Psoas muscle (tissue), 8 donors: ENCODE measurements at places on chromosomes 6 and 20. TPM values are rescaled to one million over a fixed set of nuclear protein-coding genes. Genes with fewer than 3 reads are reported as not detected.

- no peak overlapping the region for H3K4me3 ChIP-seq
- H3K36me3 ChIP-seq = peaks cover 98% of the 10 kb centered on the region
- DNase-seq = peak; percentile 62
- no peaks in the 10 kb centered on the region for H3K27me3 ChIP-seq
- H3K27ac ChIP-seq = no peak overlapping the region
Observed at GRCh38 chr20:57374931-57375651, 16.1 kb upstream of the RBM38 start.

- H3K4me1 ChIP-seq = no peaks in the 10 kb centered on the region
- DNase-seq = no peak
- H3K27ac ChIP-seq = peak overlapping the region; percentile 56
- H3K27me3 ChIP-seq = no peaks in the 10 kb centered on the region
- H3K36me3 ChIP-seq = no peaks in the 10 kb centered on the region
Observed at GRCh38 chr20:42484790-42485375, 704.8 kb downstream of the PTPRT start.

- H3K4me3 ChIP-seq = no peak overlapping the region
- H3K4me1 ChIP-seq = peaks cover 3% of the 10 kb centered on the region
- no peak for DNase-seq
- no peaks in the 10 kb centered on the region for H3K36me3 ChIP-seq
- H3K27ac ChIP-seq = no peak overlapping the region
- no peaks in the 10 kb centered on the region for H3K27me3 ChIP-seq
Observed at GRCh38 chr20:4230651-4231050, 215.3 kb upstream of the RNF24 start.

The DACT2 gene
- total RNA-seq = not detected

DNA sequence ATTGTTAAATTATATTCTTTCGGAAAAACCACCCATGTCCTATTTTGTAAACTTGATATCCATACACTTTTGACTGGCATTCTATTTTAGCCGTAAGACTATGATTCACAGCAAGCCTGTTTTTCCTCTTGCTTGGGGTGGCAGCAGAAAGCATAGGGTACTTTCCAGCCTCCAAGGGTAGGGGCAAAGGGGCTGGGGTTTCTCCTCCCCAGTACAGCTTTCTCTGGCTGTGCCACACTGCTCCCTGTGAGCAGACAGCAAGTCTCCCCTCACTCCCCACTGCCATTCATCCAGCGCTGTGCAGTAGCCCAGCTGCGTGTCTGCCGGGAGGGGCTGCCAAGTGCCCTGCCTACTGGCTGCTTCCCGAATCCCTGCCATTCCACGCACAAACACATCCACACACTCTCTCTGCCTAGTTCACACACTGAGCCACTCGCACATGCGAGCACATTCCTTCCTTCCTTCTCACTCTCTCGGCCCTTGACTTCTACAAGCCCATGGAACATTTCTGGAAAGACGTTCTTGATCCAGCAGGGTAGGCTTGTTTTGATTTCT lies 2.1 kb upstream of the ESR1 start:
- no peaks in the 10 kb centered on the region for H3K27me3 ChIP-seq
- H3K4me1 ChIP-seq = peaks cover 14% of the 10 kb centered on the region
- DNase-seq = peak; percentile 78
- H3K27ac ChIP-seq = peak overlapping the region; percentile 90
- H3K4me3 ChIP-seq = peak overlapping the region; percentile 79
- H3K36me3 ChIP-seq = no peaks in the 10 kb centered on the region

The RCAN2 gene
- total RNA-seq = 69.5 TPM

DNA sequence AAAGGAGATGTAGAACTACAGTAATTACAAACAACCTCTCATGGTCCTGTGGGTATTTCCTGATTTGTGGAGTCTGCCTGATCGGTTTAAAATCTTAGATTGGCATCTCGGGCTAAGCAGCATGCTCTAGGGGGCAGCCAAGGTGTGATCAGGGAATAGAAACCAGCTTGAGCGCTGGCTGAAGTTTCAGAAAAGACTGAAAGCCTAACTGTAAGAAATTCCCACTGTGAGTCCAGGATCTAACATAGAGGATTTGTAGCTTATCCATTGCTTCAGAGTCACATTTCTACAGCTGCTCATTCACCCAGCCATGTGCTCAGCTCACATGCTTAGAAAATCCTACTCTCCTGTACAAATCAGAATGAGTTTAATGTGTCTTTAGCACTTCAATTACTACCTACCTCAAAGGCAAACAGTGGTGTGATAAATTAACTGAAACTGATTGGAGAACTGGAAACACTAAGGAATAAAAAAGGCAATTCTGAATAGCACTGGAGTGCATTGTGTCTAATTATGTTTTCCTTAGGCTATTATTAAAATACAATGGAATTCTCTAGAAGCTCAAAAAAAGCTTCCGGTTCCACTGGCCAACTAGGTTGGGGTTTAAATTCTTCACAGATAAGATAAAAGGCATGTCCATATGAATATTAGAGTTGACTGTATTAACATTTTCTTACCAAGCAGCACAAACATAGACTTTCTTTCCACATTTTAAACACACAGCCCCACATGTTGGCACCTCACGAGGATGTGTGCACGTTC lies 73.8 kb upstream of the MPC1 start:
- peaks cover 14% of the 10 kb centered on the region for H3K36me3 ChIP-seq
- H3K27me3 ChIP-seq = no peaks in the 10 kb centered on the region
- DNase-seq = no peak

The ACTL10 gene
- 0.42 TPM for total RNA-seq

GRCh38 chr6:98044791-98045470 lies 761.9 kb upstream of the MMS22L start:
- no peak overlapping the region for H3K27ac ChIP-seq
- H3K27me3 ChIP-seq = no peaks in the 10 kb centered on the region
- no peaks in the 10 kb centered on the region for H3K36me3 ChIP-seq

DNA sequence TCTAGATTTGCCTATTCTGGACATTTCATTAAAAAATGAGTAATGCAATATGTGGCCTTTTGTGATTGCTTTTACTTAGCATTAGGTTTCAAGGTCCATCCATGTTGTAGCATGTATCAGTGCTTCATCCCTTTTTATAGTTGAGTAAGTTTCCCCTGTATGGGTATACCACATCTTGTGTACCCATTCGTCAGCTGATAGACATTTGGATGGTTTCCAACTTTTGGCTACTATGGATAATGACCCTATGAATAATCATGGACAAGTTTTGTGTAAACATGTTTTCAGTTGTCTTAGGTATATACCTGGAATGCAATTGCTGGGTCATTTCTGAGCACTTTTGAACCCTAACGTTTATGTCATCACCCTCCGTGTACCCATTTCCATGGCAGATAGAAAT lies 15.4 kb downstream of the METTL24 start:
- H3K4me3 ChIP-seq = no peak overlapping the region
- no peak for DNase-seq
- H3K27me3 ChIP-seq = no peaks in the 10 kb centered on the region
- no peak overlapping the region for H3K27ac ChIP-seq

The FUT9 gene
- total RNA-seq = not detected

DNA sequence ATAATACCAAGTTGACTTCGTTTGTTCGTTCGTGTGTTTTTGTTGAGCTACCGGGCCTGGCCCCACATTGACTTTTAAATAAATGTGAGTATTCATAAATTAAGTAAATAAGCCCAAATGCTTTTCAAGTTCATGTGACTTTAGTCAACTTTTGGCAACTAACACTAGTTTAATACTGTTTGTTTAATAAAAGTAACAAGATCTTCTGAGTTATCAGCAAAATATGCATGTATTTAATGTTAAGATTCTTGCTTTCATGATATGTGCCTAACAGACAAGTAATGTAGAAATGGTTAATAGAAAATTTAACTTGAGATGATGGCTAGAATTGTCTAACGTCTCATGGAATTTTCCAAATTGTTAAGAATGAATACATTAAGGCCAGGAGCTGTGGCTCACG lies 38.7 kb upstream of the ECI2 start:
- H3K27ac ChIP-seq = no peak overlapping the region
- H3K36me3 ChIP-seq = no peaks in the 10 kb centered on the region
- H3K27me3 ChIP-seq = no peaks in the 10 kb centered on the region
- no peak overlapping the region for H3K4me3 ChIP-seq
- DNase-seq = no peak
- no peaks in the 10 kb centered on the region for H3K4me1 ChIP-seq

DNA sequence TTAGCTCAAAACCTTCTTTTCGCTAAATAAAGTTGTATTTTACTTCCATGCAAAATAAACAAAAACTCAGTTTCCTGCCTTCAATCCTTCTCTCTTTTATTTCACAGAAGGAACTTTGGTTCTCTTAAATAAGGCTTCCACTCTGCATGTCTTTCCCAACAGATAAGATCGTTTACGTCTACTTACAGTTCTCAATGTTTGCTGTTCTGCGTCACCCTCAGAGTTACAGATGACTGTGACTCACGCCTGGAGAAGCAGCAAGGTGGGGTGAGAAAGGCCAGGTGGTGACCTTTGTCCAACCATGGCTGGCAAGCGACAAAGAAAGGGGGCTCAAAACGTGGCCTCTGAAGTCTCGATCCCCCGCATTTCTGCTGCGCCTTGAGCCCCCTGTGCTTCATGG lies 51.4 kb upstream of the RPS6KA2 start:
- H3K27ac ChIP-seq = no peak overlapping the region
- no peaks in the 10 kb centered on the region for H3K36me3 ChIP-seq
- H3K27me3 ChIP-seq = no peaks in the 10 kb centered on the region
- peaks cover 8% of the 10 kb centered on the region for H3K4me1 ChIP-seq
- H3K4me3 ChIP-seq = no peak overlapping the region

The FAM184A gene
- total RNA-seq = 0.47 TPM

The TBC1D32 gene
- total RNA-seq = 0.34 TPM

The SLC17A4 gene
- not detected for total RNA-seq

DNA sequence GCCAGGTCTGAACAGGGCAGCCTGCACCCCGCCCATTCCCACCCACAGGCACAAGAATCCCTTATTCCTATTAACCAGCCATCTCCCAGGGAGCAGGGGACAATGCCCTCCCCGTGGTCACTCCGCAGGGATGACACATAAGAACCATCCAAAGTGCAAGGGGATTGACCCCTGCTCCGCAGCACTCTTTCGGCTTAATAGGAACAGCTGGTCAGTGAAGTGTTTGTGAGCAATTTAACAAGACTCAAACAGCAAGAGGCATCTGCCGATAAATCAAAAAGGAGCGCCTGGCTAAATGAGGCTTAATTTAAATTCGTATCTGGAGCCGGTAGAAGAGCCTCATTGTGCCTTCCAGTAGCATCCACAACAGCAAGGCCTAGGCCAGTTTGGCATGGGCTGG lies 389.4 kb downstream of the RNGTT start:
- no peak overlapping the region for H3K4me3 ChIP-seq
- H3K4me1 ChIP-seq = no peaks in the 10 kb centered on the region
- no peaks in the 10 kb centered on the region for H3K27me3 ChIP-seq
- H3K36me3 ChIP-seq = no peaks in the 10 kb centered on the region
- H3K27ac ChIP-seq = no peak overlapping the region
- DNase-seq = no peak

GRCh38 chr6:32713241-32713640 lies 27.9 kb upstream of the HLA-DQA2 start:
- no peaks in the 10 kb centered on the region for H3K36me3 ChIP-seq
- no peak overlapping the region for H3K27ac ChIP-seq
- no peak for DNase-seq
- H3K4me1 ChIP-seq = no peaks in the 10 kb centered on the region
- no peaks in the 10 kb centered on the region for H3K27me3 ChIP-seq

DNA sequence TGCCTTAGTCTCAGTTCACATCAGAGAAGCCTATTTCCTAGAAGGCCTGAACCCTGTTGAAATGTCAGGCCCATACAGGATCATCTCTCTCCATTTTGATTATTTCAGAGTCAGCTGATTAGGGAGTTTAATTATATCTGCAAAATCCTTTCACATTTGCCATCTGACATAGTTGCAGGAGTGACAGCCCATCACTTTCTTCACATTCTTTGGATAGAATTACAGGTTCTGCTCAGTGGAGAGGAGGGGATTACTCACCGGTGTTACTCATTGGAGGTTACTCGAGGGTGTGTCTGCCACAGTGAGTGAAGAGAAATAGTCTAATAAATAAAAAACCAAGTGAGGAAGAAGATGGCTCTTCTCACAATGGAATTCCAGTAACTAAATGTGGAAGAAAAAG lies 216.8 kb downstream of the TMEM242 start:
- H3K4me3 ChIP-seq = no peak overlapping the region
- no peaks in the 10 kb centered on the region for H3K36me3 ChIP-seq
- DNase-seq = no peak

DNA sequence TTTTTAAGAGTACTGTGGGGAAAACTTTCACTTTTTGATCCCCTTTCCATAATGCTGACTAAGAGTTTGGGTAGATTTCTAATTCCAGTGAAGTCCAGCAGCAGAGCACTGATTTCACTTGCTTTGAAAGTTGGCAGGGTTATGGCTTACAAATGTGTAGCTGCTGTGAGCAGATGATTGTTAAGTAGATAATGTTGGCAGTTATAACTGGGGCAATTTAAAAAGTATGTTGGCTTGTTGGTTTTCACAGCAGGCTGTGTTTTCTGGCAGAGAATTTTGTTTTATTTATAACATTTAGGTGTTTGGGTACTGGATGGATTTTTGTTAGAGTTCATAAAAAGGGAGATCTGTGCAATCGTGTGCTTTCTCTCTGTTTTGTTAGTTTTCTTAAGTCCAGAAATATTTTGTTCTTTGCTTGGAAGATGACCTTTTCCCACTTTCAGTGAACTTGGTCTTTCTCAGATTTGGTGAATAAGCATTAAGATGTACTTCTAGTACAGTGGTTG lies 31.4 kb downstream of the AFDN start:
- no peak for DNase-seq
- peaks cover 39% of the 10 kb centered on the region for H3K4me1 ChIP-seq
- no peaks in the 10 kb centered on the region for H3K36me3 ChIP-seq
- H3K27me3 ChIP-seq = no peaks in the 10 kb centered on the region
